GM23338 (cell line): ENCODE measurements at places on chromosomes 12 and 14.

- DNase-seq, result no peak
Measured at GRCh38 chr14:62315631-62316030, 553.4 kb downstream of the SNAPC1 start.

DNA sequence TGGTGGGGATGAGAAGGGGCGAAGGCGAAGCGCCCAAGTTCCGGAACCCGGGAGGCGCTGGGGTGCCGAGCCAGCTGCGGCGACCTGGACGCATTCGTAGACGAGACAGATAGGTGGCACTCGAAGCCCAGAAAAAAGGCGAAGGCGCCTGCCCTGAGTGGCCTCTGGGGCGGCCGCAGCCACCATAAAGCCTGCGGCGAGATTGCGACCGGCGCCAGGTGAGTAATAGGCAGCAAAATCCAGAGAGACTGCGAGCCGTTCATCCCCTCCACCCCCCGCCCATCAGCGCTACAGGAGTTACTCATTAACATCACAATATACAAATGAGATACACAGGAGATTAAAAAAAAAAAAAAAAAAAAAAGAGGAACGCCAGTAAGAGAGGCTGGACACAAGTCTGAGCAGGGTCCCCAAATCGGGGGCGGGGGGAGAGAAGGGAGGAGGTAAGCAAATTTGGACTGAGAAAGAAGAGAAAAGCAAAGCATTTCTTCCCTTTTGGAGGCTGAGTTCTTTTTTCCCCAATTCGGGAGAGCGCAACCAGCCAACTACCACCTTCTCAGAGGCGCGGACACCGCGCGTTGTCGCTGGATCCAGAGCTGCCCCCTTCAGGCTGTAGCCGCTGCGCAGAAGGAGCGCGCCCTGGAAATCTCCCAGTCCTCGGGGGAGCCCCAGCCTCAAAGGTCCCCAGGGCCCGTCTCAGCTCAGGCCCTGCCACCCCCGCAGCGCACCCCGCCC is 15.7 kb downstream of the TBX3 start:
- peak; percentile 93 for DNase-seq

DNA sequence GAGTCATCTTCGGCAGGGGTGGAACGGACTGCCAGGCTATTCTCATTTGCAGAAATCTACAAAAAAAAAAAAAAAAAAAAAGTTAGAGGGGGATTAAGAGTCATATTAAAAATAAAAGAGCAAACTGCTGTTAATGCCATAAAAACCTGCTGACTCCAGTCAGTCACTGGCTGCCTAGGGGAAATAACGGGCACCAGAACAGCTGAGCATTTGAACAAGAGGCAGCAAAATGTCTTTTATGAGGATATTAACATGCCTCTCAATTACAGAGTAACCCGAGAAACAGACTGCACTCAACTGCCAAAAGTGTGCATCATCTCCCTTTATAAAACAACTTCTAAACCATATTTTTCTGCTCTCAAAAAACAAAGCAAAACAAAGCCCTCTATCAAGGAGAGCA is 28.7 kb upstream of the CERS5 start:
- DNase-seq, result no peak

- no peak for DNase-seq
Measured at GRCh38 chr14:99530407-99531155, 49.4 kb downstream of the CCNK start.

DNA sequence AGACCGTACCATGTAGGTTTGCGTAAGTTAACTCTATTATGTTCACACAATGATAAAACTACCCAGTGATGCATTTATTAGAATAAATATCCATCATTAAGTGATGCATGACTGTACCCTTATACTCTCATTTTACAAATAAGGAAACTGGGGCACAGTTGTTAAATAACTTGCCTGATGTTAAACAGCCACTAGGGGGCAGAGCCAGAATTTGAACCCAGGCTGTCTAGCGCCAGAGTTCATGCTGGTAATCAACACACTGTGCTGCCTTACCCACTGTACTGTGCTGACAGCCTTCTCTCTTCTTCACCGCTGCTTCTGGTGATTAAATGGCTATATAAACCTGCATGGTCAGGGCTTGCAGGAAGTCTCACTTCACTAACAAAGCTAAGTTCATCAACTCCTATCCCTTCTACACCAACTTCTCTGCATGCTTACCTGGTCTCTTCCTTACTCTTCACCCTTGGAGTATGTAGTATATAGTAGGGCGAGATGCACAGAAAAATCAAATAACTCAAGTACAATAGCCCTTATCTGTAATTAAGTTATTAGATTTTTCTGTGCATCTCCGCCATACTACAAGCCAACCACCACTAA is 43.6 kb upstream of the APPL2 start:
- peak; percentile 76 for DNase-seq

DNA sequence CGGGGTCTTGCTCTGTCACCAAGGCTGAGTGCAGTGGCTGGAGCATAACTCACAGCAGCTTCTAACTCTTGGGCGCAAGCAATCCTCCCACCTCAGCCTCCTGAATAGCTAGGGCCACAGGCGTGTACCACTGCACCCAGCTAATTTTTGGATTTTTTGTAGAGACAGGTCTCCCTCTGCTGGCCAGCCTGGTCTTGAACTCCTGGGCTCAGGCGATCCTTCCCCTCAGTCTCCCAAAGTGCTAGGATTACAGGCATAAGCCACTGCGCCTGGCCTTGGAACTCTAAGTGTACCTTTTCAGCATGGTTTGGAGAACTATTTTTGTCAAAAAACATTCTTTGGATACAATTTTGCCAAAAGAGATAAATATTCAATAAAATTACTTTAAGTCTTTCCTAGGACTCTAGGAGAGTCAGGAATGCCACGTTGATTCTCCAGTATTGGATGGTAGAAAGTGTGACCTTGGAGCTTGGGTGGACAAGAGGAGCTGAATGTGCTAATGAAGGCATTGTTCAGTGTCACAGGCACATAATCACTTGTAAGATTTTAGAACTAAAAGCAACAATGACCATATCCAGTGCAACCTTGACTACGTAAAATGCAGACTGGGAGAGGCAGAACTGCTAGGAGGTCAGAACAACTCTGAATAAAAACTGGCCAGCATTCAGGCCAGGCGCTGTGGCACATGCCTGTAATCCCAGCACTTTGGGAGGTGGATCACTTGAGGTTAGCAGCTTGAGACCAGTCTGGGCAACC is 2.8 kb downstream of the SRSF9 start:
- DNase-seq, result peak; percentile 77

- no peak for DNase-seq
Measured at GRCh38 chr14:52402812-52403526, 88.9 kb downstream of the PTGER2 start.

DNA sequence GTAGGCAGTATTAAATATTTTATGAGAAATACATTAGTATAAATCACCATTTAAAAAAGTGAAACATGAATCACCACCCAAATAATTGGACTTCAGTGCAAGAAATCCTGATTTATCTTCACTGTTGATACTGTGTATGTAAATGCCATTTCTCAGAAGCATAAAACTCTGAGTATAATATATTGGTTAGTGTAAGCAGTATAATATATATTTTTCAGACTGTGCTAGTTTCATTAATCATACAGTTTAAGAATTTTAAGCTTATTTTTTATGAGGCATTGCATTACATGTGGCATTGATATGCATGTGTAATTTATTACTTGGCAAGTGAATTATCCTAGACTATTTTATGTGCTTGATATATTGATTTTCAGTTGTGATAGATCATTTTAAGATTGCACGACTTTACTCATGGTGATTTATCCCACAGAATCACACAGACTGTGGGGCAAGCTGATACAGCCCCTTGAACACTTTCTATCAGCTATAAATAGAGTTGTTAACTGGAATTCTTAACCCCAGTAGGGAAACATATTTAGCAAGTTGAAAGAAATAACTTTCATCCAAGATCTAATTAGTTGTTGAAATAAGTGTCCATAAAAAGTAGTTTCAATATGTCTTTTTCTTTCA is 403.5 kb downstream of the RPL10L start:
- no peak for DNase-seq

DNA sequence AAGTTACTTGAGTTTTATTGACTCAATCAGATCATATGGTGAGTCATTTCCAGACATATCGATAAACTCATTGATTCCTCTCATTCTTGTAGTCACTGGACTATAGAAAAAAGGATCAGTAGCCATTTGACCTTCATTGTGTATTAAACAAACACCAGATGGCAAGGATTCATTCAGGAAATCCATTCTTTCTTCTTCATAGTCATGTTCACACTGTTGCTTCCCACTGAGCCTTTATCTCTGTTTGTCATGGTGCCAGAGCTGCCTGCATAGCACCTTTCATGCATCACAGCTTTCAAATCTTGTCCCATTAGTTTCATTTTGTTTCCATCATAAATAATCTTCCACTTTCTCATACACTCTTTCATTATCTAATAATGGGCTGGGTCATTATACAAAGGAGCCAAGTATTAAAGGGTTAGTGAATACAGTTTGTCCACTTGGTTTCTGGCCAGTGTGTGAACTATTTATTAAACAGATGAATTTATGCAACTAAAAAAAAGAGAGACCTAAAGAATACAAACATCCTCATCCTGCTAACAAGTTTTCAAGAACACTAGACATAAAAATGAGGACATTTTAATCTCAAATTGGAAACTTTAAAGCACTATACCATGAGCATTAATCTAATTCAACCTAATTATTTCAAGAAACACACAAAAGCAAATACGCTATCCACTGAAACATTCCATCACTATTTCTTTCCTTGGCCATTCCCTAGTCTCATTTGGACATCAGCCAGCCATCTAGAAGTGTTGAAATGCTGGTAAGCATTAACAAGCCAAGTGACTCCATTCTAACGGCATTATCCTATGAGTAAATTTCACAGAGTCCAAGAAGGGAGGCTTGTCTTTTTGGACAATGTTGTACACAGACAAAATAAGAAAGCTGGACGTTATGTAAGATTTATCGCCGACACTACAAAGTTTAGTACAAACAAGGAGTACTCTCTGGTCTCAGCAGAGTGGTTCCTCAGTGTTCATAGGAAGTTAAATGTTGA is 476.5 kb downstream of the FOXG1 start:
- no peak for DNase-seq

DNA sequence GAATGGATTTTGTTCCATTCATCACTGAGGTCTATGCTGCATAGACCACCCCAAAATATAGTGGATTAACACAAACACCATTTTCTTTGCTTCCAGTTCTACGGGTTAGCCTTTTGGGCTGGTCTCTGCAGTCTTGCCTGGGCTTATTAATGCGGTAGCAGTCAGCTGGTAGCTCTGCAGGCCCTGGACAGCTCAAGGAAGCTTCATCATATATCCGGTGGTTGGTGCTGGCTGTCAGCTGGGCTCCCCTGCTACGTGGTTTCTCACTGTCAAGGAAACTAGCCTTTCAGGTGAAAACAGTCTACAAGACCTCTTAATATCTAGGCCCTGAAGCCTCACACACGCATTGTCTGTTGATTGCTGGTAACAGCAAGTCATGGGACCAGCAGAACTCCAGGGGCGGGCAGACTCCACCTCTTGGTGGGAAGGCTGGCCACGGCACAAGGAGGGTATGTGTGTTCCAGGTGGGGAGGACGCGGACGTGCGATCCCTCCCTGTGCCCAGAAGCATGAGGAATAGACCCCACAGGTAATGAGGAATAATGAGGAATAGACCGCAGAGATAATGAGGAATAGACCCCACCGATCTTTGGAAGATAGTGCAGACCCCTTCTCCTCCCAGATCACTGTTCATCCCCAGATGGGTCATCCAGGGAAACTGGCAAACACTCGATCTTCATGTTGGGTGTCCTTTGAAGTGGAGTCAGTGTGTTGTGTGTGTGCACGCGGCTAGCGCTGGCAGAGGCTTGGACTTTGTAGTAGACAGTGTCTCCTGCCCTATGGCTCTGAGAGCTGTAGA is 13.3 kb downstream of the TSPAN9 start:
- DNase-seq, result no peak

DNA sequence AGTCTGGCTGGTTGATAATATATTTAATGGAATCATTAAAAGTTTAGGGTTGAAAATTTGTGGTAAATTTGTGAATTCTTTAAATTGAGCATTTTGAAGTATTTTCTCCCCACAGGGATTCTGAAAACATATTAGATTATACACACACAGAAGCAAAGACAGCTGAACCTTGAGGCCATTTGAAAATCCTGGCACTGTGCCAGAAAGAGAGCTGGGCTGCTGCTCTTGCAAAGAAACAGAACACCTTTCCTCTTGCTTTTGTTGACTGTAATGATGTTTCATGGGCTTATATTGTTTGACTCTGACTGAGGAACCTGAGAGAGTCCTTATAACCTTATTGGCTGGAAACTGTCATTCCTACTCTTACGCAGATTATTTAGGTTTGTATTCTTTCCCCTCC is 4.8 kb downstream of the RNF34 start:
- no peak for DNase-seq

DNA sequence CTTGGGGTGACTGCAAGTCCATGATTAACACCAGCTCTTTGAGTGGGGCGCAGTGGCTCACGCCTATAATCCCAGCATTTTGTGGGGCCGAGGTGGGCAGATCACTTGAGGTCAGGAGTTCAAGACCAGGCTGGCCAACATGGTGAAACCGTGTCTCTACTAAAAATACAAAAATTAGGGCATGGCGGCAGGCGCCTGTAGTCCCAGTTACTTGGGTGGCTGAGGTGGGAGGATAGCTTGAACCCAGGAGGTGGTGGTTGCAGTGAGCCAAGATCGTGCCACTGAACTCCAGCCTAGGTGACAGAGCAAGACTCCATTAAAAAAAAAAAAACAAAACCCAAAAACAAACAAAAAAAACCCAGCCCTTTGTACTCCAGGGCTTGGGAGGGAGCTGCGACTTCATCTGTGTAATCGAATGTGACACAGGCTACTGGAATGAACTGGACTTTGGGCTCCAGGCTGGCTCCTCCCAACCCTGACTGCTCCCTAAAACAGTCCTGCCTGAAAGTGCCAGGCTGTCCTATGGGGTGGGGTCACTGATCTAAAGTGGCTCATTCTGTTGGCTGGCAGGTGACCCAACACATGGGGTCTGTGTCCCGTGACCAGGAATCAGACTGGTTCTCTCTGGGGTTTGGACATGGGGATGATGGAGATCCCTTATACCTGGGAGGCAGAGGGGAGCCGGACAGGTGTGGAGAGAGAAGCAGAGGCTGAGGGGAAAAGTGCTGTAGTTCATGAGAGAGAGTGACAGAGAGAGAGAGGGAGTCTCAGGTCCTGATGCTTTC is 9.3 kb upstream of the C12orf43 start:
- DNase-seq, result no peak

DNA sequence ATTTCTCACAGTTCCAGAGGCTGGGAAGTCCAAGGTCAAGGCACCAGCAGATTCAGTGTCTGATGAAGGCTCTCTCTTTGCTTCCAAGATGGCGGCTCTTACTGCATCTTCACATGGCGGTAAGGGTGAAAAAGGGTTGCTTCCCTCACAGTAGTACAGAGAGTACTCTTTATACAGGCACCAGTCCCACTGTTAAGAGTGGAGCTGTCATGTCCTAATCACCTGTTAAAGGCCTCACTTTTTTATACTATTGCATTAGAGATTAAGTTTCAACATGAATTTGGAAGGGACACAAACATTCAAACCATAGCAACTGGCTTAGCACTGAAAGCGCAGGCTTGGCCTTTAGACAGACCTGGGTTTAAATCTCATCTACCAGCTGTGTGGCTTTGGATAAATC is 50.0 kb upstream of the TCL1A start:
- no peak for DNase-seq

GRCh38 chr14:69693801-69694729 is 72.9 kb upstream of the SRSF5 start:
- no peak for DNase-seq

- no peak for DNase-seq
Measured at GRCh38 chr12:5488626-5488955, 56.7 kb downstream of the NTF3 start.
